ENCODE measurements at places on chromosomes 3 and 15.

- DNase-seq = no peak
These were observed 302.9 kb upstream of the DPPA4 start for GRCh38 chr3:109640146-109640652.

DNA sequence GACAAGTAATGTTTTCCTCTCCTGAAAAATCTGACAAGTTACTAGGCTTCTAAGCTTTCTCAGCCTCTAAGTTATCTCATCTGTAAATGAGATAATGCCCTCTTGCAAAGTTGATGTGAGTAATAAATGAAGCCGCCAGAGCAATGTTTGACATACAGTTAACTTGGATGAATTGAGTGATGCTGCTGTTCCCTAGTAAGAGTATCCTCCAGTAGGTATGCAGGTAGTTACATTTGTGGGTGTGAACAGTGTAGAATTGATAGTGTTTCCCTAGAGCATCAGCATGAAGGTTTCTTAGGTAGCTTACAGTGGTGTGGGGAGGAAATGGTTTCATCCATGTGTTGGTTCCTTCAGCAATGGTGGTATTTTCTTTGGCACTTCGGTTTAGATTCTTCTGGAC lies 3.4 kb downstream of the ATP2C1 start:
- DNase-seq = no peak

DNA sequence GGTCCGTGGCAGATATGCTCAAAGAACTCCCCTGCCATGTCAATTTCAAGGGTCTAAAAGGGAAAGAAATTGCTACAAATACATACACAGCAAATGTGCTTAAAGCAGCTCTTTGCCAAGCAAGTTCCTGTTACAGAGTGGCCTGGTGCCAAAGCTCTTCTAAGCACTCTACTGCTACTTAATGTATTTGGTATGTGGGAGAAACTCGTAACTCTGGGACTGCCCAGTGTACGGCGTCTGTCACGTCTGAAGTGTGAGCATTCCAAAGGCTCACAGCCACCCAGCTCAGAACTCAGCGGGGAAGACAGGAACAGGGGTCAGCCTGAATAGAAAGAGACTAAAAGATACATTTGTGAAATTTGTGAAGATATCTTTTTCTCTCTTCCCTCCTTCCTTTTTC lies 54.6 kb downstream of the RBMS3 start:
- peak; percentile 49 for DNase-seq

GRCh38 chr15:69530991-69531664 lies 78.5 kb downstream of the RPLP1 start:
- DNase-seq = no peak

GRCh38 chr3:191166368-191166767 lies 32.7 kb upstream of the OSTN start:
- DNase-seq = no peak
